ENCODE measurements at places on chromosomes 2 and 18.

- no peak for DNase-seq
Observed at GRCh38 chr18:59639821-59640220, 57.4 kb downstream of the CCBE1 start.

DNA sequence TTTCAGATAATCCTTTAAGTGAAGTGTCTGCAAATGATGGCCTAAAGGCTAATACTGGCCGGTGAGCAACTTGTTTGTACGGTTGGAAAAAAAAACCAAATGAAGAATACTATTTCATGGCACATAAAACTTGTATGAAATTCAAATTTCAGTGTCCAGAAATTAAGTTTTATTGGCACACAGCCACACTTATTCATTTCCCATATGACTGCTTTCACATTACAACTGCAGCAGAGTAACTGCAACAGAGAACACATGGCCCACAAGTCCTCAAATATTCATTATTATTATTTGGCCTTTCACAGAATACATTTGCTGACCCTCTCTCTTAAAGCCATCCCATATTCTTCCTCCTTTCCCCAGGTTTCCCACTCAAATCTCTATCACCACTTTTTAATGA, 1268.6 kb downstream of the LRP1B start:
- DNase-seq = no peak

DNA sequence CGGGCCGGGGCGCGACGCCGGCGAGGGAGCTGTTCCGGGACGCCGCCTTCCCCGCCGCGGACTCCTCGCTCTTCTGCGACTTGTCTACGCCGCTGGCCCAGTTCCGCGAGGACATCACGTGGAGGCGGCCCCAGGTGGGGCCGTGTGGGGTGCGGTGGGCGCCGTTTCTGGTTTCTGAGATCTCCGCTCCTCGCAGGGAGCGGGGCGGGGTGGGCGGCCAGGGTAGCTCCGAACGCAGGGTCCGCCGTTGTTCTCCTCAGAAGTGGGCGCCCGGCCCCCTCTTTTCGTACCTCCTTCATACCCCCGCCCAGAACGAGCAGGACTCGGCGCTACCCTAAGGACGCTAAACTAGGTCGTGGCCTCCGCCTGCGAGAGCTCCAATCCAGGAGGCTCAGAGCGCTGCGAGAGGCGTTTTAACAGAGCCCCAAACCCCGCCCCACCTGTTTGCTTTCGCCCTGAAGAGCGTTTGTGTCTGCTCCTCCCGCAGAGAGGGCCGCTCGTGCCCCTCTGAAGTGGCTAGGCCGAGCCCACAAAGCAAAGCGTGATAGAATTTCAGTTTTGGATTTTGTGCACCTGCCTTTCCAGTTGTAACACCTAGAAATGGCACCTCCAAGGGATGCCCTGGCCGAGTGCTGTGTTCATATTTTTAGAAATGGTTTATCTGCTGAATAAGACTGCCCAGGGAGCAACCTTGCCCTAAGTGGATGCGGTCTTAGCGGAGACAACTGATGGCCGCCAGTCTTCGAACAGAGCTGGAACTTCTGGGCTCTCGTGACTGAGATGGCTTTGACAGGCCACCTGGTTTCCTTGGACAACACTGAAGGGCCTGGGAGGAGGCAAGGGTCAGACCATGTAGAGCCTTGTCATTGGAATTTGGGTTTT, 626 bp downstream of the CAPN10 start:
- no peak for DNase-seq

DNA sequence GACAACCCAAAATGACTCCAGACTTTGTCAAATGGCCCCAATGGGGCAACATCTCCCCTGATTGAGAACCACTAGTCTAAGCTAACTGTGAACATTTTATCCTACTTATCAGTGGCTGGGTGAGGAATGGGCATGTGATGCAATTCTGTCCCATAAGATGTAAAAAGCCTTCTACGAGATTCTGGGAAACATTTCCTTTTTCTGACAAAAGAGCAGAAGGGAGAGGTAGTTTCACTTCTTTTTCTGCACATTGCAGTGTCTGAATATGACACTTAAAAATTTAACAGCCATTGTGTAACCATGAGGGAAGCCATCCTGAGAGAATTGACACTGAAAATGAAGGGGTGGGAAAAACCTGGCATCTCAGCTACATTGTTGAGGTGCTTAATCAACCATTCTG, 17.3 kb upstream of the MARCHF4 start:
- no peak for DNase-seq

DNA sequence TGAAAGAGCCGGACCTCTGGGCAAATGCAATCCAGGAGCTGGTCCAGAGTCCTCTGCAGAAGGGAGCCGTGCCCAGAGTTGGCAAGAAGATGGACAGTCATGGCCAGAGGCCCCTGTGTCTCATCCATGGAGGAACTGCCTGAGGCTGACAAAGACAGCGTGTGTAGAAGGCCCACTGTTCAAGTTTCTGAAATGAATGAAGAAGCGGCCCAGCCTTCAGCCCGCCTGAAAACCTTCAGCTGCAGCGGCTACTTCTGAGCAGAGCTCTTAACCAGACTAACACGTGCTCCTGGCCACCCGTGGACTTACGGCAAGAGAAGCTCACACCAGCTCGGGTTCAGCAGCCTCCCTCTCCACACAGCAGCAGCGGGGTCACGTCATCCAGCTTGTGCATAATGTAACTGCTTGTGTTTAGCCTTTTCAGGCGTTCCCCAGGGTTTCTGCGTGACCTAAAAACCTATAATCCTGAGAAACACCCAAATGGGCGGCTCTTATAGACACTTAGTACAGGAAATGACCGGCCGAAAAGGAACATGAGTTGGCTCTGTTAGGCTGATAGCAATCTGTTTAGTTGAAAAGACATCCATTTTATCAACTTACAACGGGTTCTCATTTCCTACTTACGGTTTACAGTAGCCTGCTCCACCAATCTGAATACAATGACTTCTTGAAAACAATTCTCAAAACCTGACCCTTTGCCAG, at the start of gene FAM124B:
TSS of gene FAM124B (minus strand) at position 467 of the 702 bp plus-strand sequence. CDS start at position 128, 339 bp downstream.
- no peak for DNase-seq

DNA sequence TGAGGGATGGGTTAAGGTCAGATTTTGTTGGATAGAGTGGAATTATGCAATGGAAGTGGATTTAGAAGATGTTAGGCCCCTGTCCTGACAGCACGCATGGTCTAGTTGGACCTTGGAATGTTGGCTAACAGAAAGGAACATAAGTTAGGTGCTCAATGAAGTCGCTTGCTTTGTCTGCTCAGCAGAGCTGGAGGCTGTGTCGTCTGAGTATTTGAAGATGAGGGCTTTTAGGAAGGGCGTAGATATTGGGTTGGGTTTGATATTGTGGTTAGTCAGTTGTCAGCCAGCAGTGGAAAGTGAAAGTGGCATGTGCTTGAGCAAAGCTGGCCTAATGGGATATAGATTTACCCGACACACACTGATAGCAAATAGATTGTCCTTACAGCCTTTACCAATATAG, 239.3 kb downstream of the PRKCE start:
- DNase-seq = no peak

GRCh38 chr18:68557183-68557582, 157.7 kb downstream of the TMX3 start:
- DNase-seq = no peak

DNA sequence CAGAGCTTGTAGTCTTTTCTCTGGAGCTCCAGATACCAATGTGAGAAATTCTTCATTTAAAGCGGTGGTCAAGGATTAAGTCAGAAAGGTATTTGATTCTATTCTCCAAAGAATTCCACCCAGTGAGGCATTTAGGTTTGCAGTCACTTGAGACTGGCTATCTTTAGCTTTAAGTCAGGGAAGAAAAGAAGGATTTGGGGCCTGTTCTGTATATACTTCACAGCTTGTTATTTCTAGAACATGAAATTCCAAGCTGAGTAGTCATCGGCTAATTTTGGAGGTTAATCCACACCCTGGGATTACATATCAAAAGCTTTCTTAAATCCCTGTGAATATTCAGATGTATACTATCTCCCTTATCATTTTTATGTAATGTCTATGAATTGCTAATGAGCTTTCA, 39.4 kb downstream of the MYOM1 start:
- DNase-seq = no peak

GRCh38 chr2:73983322-73984202, 1.1 kb upstream of the TET3 start:
- DNase-seq = no peak

DNA sequence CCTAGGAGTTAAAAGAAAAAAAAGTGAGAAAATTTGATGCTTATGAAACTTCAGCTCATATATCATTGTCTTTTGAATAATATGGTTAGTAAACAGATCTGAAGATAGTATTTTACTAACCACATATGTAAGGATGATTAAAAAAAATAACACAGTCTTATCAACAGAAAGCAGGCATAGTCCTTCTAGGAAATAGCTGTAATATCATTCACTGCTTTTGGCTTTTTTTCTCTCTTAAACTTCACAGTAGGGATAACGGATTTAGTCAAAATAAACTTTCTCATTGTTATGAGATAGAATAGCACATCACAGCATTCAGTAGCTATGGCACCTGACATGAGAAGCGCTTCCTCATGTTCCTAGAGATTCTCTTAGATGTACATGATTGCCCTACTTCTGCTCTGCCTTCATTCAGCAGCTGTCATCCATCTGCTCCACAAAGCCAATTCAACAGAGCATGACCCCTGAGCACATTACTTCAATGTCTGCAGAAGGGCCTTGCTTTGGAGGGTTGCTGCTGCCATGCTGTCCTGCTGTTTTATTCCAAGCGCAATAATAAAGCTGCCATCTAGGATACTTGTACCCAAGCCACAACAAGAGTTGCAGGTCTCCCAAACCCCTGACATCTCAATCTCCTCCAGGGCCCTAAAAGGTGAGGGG, 67.0 kb downstream of the TTC21B start:
- DNase-seq = no peak

GRCh38 chr2:100273387-100273786, 48.9 kb downstream of the LONRF2 start:
- DNase-seq = no peak

DNA sequence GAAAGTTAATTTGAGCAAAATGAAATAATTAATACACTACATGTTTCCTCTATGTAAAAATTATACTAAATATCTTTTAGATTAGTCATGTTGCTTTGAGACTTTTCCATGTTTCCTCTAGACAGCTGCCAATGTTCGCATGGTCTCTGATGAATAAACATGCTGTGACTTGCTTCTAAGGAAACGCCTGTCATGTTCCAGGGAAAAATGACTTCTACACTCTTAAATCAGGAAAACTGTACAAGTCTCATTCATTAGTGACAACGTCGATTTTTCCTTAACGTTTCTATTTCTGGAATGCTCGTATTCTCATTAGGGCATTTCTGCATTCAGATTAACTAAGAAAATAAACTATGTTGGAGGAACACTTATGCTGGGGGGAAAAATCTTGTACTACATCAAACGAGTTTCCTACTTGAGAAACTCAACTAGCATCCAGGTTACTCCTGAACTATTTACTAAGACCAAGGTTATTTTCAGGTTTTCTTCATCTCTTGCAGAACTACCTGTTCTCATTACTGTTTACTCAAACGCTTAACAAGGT, 1.6 kb downstream of the COBLL1 start:
- no peak for DNase-seq

DNA sequence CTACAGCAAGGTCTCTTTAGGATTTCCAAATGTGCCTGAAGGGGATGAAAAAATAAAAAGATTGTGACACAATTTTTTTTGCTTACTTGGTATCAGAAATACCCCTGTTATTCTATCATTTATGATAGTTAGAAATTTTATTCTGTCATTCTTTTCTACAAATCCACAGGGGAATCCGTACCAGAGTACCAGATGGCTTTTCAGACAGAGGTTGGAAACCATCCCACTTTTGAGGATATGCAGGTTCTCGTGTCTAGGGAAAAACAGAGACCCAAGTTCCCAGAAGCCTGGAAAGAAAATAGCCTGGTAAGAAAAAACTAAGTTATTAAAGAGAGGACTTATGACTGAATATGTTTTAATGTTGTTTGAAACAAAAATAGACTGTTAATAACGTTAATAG, 92.6 kb upstream of the FAM117B start:
- DNase-seq = no peak

GRCh38 chr18:13233787-13234783, 15.5 kb downstream of the LDLRAD4 start:
- DNase-seq = no peak

DNA sequence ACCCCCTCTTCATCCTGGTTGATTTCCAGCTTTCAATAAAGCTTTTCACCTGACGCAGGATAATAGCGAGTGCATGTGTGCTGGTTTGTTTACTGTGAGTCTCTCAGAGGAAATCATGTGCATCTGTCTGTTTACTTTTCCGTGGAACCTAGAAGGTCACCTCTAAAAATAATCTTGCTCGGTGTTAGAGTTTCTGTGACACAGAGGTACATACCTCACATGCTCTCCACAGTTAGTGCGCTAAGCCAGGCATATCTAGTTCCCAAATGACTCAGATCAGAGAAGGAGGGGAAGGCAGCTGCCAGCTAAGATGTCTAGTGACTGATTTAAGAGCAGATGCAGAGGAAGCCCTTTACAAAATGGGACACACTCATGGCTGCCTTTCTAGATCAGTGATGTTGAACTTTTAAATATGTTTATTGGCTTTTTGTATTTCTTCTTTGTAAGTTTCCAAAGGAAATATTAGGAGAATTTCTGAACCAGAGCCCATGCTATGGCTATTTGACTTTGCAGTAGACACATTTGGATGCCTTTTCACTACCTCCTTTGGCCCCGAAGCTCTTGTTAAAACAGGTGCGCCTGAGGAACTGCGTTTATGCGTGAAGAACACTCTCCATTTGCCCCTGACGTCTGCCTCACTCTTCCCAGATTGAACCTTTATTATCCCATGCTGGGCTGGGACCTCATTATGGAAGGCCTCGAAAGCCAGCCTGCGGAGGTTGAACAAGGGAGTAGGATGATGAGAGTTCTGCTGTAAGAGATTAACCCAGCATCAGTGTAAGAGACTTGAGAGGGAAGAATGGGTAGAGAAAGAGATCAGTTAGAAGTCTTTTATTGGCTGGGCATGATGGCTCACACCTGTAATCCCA, 145.6 kb downstream of the FAM161A start:
- DNase-seq = no peak

DNA sequence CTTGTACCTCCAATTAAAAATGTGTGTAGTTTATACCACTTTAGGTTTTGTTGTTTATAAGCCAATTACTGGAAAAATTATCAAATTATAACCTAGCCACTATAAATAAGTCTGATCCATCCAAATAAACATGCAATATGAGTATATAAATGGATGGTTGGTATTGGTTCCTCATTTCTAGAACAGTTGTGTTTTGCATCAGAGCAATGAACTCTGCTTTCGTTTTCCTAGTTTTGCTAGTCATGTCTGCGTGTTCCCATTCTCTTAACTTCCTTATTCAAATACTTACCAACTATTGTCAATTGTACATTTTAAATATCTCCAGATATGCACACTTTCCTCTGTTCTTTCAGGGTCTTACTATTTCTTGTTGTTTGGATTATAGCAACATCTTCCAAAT, 641.7 kb downstream of the NR4A2 start:
- no peak for DNase-seq

DNA sequence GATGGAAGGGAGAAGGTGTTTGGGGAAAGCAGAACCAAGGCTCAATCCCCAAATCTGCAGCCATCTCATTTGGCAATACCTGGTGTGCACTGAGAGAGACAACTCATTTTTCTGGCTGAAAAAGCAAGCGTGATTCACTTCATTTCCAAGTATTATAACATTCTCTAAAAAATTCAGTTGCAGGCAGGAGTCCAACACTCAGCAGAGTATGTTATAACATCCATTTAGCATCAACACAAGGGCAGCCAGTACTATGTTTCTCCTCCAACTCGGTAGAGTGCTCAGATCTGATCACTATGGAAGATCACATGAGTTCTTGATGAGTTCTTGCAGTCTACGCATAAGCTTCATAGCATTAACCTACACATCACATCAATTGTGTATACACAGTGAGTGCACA, 99.4 kb upstream of the PID1 start:
- DNase-seq = no peak

- no peak for DNase-seq
Observed at GRCh38 chr2:237418300-237418699, 4.3 kb upstream of the COL6A3 start.

GRCh38 chr18:61574665-61575064, 241.4 kb downstream of the CDH20 start:
- no peak for DNase-seq
